ENCODE measurements at places on chromosomes 1 and 21.

DNA sequence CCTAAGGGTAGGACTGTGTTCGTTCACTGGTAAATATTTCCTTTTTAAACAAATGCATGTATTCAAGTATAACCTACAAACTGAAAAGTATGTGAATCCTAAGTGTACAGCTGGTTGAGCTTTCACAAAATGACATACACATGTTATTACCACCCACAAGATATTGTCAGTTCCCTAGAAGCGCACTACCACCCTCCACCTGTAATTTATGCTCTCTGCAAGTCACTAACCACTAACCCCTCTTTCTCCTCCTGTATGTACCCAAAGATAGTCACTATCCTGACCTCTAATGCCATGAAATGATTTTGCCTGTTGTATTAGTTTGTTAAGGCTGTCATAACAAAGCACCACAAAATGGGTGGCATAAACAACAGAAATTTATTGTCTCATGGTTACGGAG is 82.8 kb upstream of the CHODL start:
- no peak for DNase-seq

DNA sequence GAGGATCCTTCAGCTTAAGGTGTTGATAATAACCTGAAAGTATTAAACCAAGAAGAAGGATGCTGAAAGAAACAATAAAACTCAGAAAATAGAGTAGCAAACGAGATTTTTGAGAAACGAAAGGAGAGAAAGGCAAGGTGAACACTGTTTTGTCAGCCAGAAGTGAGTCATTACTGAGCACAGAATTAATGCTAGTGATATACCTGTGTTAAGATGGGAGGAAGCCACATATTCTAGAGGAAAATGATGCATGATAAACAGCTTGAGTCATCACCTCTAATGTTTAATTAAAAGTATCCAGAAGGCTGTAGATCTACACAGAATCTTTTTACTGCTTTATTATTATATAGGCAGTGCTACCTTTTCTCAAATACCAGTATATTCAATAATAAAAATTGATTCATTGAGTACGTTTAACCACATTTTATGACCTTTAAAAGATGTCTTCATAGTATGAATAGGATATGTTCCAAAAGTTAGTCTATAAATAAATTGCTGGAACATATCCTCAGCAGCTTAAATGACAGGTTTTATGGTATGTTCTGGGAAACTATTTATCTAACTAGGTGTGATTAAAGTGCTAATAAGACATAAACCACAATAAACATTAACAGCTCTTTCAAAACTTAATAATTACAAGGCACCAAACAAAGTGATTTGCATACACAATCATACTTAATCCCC is 10.3 kb downstream of the SH3GLB1 start:
- no peak for DNase-seq

GRCh38 chr21:20424943-20425342 is 573.3 kb upstream of the NCAM2 start:
- no peak for DNase-seq

DNA sequence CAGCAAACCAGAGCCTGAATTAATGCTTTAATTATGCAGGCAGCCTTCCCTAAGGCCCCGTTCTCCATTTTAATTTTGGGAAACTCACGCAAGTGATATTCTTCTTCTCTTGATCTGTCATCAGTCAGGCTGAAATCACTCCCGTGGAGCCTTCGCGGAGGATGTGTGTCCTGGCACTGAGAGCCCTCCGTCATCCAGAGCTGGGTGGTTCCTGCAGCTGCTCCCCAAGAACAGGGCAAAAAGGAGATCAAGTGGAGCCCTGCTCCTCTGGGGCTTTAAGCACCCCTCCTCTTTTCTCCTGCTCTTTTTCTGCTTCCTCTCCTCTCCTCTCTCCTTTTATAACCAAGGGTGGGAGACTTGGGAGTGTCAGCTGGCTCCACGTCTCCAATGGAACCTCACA is 133.2 kb upstream of the CACNA1E start:
- no peak for DNase-seq

- no peak for DNase-seq
Observed at GRCh38 chr1:21764615-21765423, 18.1 kb downstream of the USP48 start.

GRCh38 chr1:209344156-209344555 is 239.4 kb upstream of the CAMK1G start:
- no peak for DNase-seq

DNA sequence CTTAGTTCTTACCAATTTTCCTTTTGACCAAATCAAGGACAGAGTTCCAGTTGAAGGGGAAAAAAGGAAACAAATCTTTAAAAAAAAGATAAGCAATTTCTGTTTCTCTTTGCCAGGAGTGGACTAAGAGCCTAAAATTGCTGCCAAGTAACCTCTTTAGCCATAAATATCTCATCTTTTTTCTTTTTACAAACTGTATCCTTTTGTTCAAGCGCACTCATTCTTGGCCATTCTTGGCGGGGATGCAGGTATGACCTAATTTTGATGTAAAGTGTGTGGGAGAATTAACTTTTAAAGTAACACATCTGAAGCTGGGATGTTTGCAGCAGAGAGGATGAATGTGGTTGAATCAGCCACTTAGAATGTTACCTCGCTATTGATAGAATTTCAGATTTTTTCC is 13.4 kb upstream of the KIF1B start:
- no peak for DNase-seq

Data from stimulated activated CD4-positive, alpha-beta T cell treated with anti-CD3 and anti-CD28 coated beads, TNF-alpha, amount 100 ng/mL, for 1 hour (primary cell).